ENCODE measurements at places on chromosomes 11 and 22.

GRCh38 chr11:35785287-35786167 lies 123.0 kb downstream of the TRIM44 start:
- DNase-seq: no peak

DNA sequence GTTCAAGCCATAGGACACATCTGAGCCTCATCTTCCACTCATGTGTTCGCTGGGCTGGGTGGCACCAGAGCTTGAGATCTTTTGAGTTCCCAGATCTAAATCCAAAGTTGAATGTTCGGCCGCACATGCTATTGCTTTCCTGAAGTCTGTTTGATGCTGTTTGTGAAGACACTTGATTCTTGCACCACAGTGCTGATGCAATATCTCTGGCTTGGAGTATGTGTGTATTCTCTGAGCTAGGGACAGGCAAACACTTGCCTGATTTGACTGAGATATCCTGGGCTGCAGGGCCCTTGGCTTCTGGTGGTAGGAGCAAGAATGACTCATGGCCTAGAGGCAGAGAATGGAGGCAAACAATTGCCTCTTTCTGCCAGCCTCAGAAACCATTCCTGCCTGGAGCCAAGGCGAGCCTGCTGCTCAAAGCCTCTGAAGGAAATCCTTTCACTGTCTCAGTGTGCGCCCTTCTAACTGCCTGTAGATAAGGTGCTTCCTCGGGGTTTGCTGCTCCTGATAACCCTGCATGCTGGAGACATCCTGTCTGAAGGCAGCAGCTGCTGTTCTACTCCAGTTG lies 73.0 kb downstream of the CYB5R2 start:
- no peak for DNase-seq

DNA sequence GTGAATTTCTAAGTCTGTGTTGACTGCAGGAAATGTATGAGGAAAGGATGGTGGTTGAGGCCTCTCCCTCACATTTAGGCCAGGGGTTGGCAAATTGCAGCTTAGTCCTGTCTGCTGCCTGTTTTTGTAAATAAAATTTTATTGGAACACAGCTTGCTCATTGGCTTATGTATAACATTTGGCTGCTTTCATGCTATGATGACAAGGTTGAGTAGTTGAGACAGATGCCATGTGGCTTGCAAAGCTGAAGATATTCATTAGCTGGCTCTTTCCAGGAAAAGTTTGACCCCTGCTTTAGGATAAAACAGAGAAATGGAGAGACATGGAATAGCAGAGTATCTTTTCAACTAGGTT lies 46.2 kb downstream of the BCR start:
- no peak for DNase-seq

DNA sequence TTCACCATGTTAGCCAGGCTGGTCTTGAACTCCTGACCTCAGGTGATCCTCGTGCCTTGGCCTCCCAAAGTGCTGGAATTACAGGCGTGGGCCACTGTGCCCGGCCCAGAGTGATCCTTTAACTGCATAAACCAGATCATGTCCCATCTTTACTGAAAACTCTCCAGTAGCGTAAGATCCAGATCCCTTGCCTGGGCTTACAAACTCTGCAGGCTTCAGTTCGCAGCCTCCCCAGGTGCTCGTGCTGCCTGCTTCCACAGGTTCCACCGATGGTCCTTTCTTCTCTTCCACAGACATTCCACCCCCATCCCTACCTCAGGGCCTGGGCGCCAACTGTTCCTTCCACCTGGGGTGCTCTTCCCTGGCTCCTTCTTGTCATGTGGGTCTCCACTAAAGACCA lies 88.8 kb upstream of the SHANK2 start:
- no peak for DNase-seq

- DNase-seq: no peak
Measured at GRCh38 chr22:37169947-37170688, 17.9 kb downstream of the C1QTNF6 start.

DNA sequence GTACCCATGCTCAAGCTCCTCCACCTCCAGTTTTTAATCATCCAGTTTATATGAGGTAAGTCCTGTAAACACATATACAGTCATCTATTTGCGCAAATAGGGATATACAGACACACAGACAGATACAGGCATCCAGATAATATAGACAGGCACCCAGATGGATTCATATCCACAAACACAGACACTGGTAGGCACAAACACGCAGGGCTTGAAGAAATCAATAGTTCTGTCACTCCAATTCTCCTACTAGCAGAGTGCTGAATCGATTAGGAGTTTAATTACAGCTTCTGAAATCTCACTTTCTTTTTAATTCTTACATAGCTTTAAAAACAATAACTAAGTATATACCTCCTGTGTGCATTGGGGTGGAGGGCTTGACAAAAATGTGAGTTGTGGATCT lies 56.0 kb downstream of the INSC start:
- DNase-seq: no peak

DNA sequence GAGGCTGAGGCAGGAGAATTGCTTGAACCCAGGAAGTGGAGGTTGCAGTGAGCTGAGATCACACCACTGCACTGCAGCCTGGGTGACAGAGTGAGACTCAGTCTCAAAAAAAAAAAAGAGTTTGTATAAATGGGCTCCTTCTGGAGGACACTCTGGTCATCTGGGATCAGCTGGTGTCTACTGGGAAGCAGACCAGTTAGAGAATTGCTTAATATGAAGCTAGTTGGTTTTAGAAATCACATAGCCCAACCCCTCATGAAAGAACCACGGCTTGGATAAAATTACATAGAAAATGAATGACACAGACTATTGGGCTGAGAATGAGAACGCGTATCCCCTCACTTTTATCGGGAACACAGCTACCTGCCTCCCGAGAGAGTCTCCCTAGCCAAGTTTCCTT lies 3.2 kb upstream of the MS4A14 start:
- no peak for DNase-seq

- DNase-seq: no peak
Measured at GRCh38 chr11:65695459-65696241, 16.4 kb upstream of the KAT5 start.

- no peak for DNase-seq
Measured at GRCh38 chr11:38191101-38191500, 1593.1 kb upstream of the RAG2 start.

DNA sequence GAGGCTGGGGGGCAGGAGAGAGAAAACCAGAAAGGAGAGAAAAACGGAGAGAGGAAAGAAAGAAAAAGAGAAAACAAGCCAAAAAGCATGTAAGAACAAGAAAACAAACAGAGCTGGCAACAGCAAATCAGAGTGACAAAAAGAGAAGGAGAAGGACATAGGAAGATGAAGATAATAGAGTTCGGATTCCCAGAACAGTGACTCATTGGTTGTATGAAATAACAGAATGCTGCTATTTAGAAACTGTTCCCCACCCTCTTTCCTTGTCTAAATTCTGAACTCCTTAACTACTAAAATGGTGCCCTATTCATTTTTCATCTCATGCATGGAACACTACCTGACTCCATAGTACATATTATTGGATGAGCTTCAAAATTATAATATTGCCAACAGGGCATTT lies 317.4 kb downstream of the C11orf87 start:
- DNase-seq: no peak

DNA sequence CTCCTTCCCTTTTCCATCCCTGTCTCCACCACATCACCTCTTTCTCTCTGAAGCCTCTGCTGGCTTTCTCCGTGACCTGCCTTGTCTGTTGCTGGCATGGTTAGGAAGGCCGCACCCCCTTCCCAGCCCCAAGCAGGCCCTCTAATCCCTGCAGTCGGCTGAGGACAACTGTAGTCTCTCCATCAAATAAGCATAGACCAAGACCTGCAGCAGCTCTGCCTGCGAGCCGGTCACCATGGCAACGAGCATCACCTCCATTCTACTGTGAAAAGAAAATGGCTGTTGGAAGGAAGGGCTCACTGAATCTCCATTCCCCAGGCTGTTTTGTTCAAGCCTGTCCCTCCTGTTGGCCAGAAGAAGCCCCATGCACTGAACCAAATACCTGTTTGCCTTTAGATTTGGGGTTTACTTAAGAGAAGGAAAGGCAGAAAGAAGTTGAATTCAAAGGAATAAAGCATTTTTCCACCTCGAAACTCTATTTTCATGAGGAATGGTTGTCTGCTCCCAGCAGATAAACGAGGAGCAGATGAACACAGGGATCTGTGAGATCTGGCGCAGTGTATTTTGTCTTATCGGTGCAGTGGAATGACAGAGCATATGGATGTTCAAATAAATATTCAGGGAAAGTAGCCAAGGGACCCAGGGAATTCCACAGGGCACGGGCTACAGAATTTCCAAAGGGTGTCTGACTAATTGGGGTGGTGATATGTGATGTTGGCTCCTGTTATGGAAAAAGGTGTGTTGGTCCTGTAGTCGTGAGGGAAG lies 113.1 kb upstream of the TTC12 start:
- DNase-seq: no peak

- no peak for DNase-seq
Measured at GRCh38 chr11:2975594-2975993, 16.5 kb downstream of the NAP1L4 start.

DNA sequence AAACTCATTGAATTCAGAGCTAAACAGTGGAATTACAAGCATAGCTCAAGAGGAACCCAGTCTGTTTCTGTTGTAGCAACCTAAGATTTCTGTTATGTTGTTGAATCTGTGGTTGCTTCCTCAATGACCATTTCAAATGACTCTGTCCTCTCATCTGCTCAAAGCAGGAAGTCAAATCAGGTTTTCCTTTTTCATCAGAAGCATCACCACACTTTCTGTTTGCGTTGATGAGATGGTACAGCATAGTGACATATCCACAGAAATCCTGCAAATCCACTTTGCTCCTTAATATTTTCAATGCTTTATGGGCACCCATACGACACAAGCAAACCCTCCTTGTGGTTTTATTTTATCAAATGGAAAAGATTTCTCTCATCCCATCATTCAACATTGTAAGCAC lies 12.6 kb upstream of the UCP2 start:
- no peak for DNase-seq

DNA sequence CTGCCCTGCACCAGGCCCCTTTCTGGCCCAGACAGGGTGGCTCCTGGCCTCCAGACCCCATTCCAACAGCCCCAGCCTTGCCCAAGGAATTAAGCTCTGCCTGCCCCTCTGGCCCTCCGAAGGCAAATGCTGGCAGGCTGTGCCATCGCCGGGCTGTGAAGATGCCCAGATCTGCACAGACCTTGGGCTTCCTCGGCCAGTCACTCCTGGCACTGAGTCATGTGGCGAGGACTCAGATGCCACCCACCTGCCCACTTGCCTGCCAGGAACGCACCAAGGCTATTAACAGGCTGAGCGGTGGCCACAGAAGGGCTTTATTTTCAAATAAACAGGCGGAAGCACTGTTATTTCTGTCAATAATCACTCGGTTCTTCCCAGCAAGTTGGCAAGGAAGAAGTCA lies 50.3 kb upstream of the TTLL12 start:
- DNase-seq: no peak

GRCh38 chr11:67373648-67374570 lies 511 bp upstream of the CLCF1 start:
- DNase-seq: peak; percentile 98

DNA sequence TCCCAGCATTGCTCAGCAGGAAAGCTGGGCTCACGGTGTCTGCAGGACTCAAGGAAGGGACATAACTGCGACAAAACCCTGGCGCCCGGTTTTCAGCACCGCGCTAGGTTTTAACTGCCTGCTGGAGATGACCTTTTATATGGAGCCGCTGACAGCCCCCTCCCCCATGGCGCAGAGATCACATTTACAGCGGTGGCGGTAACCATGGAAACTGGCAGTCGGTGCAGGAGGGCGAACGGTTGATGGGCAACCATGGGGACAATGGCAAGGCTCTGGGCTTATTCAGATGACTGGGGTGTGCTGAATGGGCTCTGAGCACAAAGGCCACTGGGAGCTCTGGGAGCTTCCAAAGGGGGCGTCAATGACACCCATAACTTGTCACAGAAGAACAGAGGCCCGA lies 37.2 kb downstream of the CELSR1 start:
- DNase-seq: no peak

GRCh38 chr11:15525582-15525981 lies 410.9 kb downstream of the INSC start:
- DNase-seq: no peak

- DNase-seq: no peak
Measured at GRCh38 chr11:117861151-117862018, 15.1 kb downstream of the FXYD6 start.

- no peak for DNase-seq
Measured at GRCh38 chr11:36500315-36500721, 9.8 kb downstream of the TRAF6 start.

GRCh38 chr11:76794371-76795289 lies 11.5 kb downstream of the TSKU start:
- no peak for DNase-seq

GRCh38 chr11:86753459-86753858 lies 46.9 kb upstream of the PRSS23 start:
- DNase-seq: no peak

GRCh38 chr11:123594188-123594901 lies 60.1 kb downstream of the SCN3B start:
- no peak for DNase-seq

- DNase-seq: no peak
Measured at GRCh38 chr11:197741-198235, 4.9 kb downstream of the SCGB1C1 start.

- DNase-seq: no peak
Measured at GRCh38 chr11:9853929-9854552, 190.2 kb downstream of the SWAP70 start.

DNA sequence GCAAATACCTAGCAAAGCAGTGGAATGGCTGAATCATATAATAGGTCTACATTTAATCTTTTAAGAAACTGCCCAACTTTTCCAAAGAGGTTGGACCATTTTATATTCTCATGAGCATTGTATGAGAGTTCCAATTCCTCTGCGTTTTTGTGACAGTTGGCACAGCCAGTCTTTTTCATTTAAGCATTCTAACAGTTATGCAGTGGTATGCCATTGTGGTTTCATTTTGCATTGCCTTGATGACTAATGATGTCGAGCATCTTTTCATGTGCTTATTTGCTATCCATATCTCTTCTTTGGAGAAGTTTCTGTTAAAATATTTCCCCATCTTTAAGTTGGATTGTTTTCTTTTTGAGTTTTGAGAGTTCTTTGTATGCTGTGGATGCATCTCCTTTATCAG lies 38.7 kb downstream of the EIF3F start:
- DNase-seq: no peak

DNA sequence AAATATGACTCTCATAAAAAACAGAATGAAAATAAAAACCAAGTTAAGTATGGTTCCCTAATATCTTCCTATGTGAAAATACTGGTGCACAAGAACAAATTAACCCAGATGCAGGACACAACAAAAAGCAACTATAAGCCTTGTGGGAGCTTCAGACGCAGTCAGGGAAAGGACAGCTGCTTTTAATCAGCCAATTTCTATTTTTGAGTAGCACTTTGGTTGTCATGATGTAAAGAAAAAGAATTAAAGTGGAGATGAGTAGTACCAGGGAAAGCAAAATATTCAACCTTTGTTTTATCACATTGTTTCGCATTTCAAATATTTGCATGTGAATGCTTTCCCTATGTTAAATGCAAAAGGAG lies 339.9 kb downstream of the SOX6 start:
- no peak for DNase-seq

DNA sequence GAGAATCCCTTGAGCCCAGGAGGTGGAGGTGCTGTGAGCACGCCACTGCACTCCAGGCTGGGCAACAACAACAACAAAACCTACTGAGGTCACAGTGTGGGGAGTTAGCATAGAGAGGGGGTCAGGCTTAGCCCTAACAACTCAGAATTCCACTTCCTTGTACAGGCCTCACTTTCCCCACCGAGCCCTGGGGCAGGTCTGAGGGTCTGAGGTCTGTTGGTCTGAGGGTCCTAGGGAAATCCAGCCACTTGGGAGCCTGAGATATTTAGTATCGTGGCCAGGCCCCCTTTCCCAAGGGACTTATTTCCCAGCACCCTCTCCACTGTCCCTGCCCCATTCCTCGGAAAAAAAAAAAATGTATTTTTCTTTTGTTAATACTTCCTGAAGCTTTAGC lies 34.8 kb upstream of the HORMAD2 start:
- no peak for DNase-seq

All from 8988T (cell line).